Natural killer cell (primary cell): ENCODE measurements at places on chromosomes 12 and 14. TPM values are rescaled to one million over a fixed set of nuclear protein-coding genes. Genes with fewer than 3 reads are reported as not detected.

DNA sequence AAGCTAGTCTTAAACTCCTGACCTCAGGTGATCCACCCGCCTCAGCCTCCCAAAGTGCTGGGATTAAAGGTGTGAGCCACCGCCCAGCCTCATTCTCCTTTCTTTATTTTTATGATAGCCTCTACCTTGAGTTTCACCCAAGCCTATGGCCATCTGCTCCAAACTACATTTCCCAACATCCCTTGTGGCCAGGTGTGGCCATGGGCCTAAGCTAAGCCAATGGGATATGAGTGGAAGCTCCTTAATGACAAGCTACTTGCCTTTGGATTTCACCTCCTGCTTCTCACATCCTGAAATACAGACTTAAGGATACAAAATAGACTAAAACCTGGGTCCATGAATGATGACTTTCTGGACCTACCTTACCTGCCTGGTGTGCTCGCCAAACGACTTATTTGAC, 46.2 kb downstream of the DPF3 start:
- DNase-seq: no peak

GRCh38 chr14:61992139-61992538, 229.9 kb downstream of the SNAPC1 start:
- no peak for DNase-seq

- DNase-seq: no peak
These were observed 199.8 kb downstream of the TMX1 start for GRCh38 chr14:51439896-51440295.

DNA sequence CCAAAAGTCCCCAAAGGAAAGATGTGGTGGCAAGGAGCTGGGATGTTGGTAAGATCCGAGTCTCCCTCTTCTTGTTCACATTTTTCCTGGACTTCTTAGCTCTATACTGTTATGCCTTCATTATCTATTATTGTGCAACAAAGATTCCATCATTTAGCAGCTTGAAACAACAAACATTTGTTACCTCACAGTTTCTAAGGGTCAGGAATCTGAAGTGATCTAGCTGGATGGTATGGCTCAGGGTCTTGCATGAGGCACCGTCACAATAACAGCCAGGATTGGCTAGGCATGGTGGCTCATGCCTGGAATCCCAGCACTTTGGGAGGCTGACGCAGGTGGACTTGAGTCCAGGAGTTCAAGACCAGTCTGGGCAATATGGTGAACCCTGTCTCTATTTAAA, 51.1 kb upstream of the KRAS start:
- DNase-seq: no peak

DNA sequence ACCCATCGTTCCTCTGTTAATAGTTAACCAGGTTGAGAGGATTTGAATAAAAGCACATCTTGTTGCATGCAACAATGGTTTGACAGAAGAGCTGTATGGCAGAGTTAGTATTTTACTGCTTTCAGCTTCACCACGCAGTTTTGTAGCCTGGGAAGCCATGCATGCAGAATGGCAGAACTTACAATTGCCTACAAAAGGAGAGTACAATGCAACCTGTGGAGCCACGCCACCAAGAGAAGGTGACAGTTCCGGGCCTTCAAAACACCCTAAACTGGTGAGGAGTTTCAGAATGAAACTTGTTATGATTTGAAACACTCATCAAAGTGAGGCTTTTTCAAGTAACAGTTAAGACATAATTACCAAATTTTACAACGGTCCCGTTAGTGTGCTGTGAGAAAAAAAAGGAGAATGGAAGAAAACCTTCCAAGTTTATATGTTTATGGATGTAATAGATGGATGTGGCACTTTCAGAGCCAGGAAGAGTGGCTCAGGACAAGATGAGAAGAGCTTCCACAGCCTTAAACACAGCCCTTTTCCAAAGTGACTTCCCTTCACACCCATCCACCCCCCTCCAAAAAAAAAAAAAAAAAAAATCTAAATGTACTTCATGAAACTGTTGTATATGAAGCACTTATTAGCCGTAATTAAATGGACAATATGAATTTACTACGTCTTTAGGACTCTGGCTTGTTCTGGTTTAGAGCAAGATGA, 158.7 kb downstream of the EGLN3 start:
- DNase-seq: no peak

GRCh38 chr14:85482552-85482951, 47.4 kb upstream of the FLRT2 start:
- no peak for DNase-seq

- DNase-seq: peak; percentile 9
These were observed 77.5 kb downstream of the PELI2 start for GRCh38 chr14:56195704-56196103.

DNA sequence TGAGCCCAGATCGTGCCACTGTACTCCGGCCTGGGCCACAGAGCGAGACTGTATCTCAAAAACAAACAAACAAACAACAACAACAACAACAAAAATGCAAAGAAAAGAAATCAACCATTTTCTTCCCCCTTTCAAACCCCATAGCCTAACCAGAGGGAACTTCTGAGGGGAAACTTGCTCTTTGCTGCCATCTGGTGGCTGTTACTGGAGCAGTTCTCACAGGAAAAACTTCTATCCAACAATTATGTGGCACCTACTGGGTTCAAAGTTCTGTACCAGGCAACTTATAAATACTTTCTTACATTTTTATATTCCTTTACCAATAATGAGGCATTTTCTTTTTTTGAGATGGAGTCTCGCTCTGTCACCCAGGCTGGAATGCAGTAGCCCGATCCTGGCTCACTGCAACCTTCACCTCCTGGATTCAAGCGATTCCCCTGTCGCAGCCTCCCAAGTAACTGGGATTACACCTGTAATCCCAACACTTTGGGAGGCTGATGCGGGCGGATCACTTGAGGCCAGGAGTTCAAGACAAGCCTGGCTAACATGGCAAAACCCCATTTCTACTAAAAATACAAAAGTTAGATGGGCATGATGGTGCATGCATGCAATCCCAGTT, 50.9 kb upstream of the BICDL1 start:
- peak; percentile 60 for DNase-seq

- no peak for DNase-seq
These were observed 38.4 kb upstream of the CPM start for GRCh38 chr12:68971404-68971803.

DNA sequence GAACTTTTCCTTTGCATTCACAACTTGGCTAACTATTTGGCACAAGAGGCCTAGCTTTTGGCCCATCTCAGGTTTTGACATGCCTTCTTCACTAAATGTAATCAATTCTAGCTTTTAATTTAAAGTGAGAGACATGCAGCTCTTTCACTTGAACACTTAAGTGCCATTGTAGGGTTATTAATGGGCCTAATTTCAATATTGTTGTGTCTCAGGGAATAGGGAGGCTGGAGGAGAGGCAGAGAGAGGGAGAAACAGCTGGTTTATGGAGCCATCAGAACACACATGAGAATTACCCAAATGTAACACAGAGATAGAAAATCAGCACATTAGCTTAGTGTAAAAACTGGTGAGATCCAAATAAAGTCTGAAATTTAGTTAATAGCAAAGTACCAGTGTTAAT, 157.4 kb downstream of the RPAP3 start:
- DNase-seq: no peak

- DNase-seq: no peak
These were observed 243.1 kb upstream of the PWP1 start for GRCh38 chr12:107442326-107442987.

- DNase-seq: no peak
These were observed 44.0 kb downstream of the LRRC74A start for GRCh38 chr14:76870166-76870565.

DNA sequence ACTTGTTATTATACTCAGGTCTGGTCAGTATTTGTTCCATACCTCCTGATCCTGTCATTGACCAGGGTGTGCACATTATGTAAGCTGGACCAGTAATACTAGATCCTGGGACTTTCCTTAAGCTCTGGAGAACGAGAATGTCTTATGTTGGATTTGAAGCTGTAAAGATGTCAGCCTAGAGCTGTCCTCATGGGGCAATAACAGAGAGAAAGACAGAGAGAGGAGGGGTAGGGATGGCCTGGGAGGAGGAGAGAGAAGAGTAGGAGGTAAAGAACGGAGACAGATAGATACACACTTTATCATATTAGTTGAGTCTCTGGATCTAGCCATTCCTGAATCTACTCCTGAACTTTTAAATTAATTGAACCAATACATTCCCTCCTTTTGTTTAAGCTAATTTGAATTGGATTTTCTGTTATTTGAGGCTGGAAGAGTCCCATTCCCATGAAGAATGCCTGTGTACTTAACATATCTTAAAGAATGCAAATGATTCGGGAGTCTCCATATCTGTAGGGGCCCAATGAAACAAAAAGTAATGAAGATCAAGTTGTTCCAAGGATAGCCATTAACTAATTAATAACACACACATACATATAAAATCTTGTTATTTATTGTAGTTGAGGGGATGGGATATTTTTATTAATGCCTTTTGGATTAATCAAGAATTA, 55.9 kb downstream of the PLEKHA5 start:
- no peak for DNase-seq

DNA sequence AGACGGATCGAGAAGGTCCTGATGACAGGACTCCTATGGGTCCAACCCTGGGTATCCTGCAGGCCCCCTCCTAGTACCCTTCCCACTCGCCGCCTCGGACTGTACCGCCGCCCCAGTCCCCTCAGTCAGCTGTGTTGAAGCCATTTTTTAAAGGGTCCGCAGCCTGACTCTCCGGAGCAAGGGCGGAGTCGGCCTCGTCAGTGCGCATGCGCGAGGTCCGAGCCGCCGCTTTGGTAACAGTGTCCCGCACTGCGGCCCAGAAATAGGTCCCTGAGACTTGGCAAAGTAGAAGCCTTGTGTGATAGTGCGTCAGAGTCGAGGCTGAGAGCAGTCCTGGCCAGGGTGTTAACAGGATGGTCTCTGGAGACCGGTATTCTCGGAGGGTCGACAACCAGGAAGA, 769.0 kb upstream of the ALG10B start:
- DNase-seq: no peak

- DNase-seq: no peak
These were observed 6.1 kb upstream of the FOXG1 start for GRCh38 chr14:28760431-28760996.

CDK2 gene
- total RNA-seq: 27.3 TPM

SMOC1 gene
- not detected for total RNA-seq
